ENCODE measurements at places on chromosomes 11 and 22. TPM values are rescaled to one million over a fixed set of nuclear protein-coding genes. Genes with fewer than 3 reads are reported as not detected.

Gene IFITM5
- not detected for total RNA-seq

Gene ZNF195
- 7.4 TPM for total RNA-seq

Gene BCO2
- total RNA-seq = 109 TPM

Gene CHRNA10
- total RNA-seq = 0.50 TPM

Gene C1QTNF4
- 0.42 TPM for total RNA-seq

Gene RPS13
- total RNA-seq = 802 TPM

Gene OR51M1
- not detected for total RNA-seq

DNA sequence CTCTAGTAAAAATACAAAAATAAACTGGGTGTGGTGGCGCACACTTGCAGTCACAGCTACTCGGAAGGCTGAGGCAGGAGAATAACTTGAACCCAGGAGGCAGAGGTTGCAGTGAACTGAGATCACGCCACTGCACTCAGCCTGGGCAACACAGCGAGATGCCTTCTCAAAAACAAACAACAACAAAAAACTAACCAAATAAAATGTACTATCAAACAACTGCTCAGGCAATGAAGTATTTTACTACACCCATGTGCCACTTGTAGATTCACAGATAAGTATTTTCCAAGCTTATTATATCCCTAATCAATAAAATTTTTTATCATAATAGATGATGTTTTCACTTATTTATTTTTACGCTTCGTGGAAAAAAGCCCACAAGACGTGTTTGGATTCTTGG lies 924 bp downstream of the C11orf65 start:
- DNase-seq = no peak

GRCh38 chr11:116955548-116955947 lies 118.1 kb upstream of the APOA1 start:
- DNase-seq = no peak

GRCh38 chr11:65291613-65292012 lies 23.1 kb upstream of the CDC42EP2 start:
- no peak for DNase-seq

GRCh38 chr11:3658252-3658651 lies 12.9 kb downstream of the CHRNA10 start:
- DNase-seq = no peak

GRCh38 chr11:2482745-2483144 lies 37.9 kb downstream of the KCNQ1 start:
- no peak for DNase-seq

DNA sequence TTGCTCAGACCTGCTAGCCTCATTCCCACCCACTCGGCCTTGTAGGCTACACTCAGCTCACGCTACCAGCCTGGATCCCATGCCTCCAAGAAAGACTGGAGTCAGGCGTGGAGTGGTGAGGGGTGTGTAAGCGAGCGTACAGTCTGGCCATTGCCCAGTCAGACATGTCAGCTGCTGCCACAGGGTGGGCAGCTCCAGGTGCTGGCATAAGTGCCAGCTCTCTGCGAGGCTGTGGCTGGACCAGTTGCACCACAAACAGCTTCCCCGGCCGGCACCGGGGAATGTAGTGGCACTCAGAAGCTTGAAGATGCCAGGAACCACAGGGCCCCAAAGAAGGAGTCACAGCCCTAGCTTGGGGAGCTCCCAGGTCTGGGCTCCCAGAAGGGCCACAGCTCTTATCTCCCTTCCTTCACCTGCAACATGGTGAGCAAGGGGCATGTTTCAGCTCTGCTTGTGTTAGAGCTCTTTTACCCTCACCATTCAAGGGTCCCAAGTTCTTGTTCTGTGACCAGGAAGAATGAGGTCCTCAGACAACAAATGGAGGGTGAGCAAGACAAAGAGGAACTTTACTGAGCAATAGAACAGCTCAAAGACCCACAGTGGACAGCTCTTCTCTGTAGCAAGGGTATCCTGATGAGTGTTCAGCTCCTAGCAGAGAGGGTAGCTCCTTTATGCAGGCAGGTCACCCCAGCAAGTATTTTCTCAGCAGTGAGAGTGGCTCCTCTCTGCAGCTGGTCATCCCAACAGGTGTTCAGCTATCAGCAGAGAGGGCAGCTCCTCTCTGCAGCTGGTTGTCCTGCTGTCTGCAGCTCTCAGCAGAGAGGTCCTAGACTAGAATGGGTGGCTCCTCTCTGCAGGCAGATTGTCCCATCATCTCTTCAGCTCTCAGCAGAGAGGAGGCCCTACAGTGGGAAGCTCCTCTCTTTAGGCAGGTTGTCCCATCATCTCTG lies 6.0 kb downstream of the SBF2 start:
- no peak for DNase-seq
